Natural killer cell (primary cell): ENCODE measurements at places on chromosomes 2 and 18. TPM values are rescaled to one million over a fixed set of nuclear protein-coding genes. Genes with fewer than 3 reads are reported as not detected.

Gene UGT1A6
- not detected for total RNA-seq

Gene MC5R
- total RNA-seq = not detected

DNA sequence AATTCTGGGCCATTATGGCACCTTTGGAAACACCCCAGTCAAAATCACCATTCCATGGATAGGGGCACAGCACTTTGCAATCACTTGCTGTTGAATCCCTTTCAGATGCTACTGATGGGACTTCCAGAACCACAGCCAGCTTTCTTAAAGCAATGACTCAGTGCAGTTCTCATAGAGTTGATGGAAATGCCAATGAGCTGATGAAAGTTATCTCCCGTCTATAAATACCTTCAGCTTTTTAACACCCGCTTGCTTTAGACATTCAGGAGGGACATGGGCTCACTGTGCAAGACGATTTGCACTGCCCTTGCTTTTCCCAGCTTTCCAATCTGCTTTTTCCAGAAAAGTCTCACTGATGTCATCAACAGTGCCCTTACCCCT, 66.7 kb upstream of the RPL31 start:
- DNase-seq = no peak
- H3K4me1 ChIP-seq = no peaks in the 10 kb centered on the region
- no peak overlapping the region for H3K27ac ChIP-seq
- H3K27me3 ChIP-seq = no peaks in the 10 kb centered on the region

Gene LPIN1
- total RNA-seq = 118 TPM

Gene RTP5
- 0.68 TPM for total RNA-seq

Gene RNF125
- total RNA-seq = 96.7 TPM

Gene CFC1B
- not detected for total RNA-seq

- peaks cover 4% of the 10 kb centered on the region for H3K4me1 ChIP-seq
- H3K27ac ChIP-seq = no peak overlapping the region
- no peak for DNase-seq
- H3K27me3 ChIP-seq = no peaks in the 10 kb centered on the region
- H3K36me3 ChIP-seq = no peaks in the 10 kb centered on the region
Observed at GRCh38 chr18:79580498-79581171, 99.0 kb upstream of the CTDP1 start.

DNA sequence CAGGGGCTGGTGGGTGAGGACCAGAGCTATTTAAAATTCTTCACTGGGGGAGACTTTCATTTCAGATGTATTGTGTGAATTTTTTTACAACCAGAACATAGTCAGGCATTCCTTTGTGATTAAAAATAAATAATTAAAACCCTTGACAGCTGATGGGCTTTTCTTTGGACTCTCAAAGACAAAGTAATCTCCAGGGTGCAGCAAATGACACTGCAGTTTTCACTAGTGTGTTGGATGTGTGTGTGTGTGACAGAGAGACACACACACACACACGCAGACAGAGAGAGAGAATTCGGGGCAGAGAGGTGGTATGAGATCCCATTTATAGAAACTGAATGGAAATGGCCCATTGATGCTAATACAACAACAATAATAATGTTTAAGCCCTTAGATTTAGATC, 10.3 kb upstream of the GALNT14 start:
- H3K27ac ChIP-seq = no peak overlapping the region
- no peaks in the 10 kb centered on the region for H3K4me1 ChIP-seq
- H3K27me3 ChIP-seq = no peaks in the 10 kb centered on the region
- no peaks in the 10 kb centered on the region for H3K36me3 ChIP-seq

GRCh38 chr2:136239079-136239685, 121.2 kb upstream of the CXCR4 start:
- DNase-seq = no peak
- no peaks in the 10 kb centered on the region for H3K27me3 ChIP-seq
- H3K4me3 ChIP-seq = no peak overlapping the region
- H3K36me3 ChIP-seq = no peaks in the 10 kb centered on the region

GRCh38 chr2:22282916-22283315, 1102.1 kb upstream of the KLHL29 start:
- no peaks in the 10 kb centered on the region for H3K36me3 ChIP-seq
- H3K4me1 ChIP-seq = no peaks in the 10 kb centered on the region
- H3K4me3 ChIP-seq = no peak overlapping the region
- H3K27ac ChIP-seq = no peak overlapping the region
- DNase-seq = no peak

Gene TSHZ1
- total RNA-seq = 44.8 TPM

DNA sequence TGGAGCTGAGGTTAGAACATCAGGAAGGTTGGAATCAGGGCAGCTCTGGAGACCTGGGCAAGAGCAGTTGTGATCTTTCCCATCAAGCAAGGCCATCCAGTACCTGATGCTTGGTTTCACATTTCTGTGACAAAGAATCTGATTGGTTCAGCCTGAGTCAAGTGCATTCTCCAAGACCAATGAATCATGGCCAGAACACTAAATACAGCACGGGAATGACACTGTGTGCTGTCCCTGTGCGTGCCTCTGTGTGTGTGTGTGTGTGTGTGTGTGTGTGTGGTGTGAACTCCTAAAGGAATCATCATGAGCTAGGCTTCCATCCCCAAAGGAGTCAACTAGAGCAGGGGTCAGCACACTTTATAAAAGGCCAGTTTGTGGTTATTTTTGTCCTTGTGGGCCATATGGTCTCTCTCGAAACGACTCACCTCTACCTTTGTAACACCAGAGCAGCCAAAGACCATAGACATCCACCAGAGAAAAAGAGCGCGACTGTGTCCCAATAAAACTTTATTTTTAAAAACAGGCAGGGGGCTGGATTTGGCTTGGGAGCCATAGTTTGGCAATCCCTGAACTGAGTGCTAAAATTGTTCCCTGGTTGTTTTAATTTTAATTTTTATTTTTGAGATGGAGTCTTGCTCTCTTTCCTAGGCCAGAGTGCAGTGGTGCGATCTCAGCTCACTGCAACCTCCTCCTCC, 99.7 kb downstream of the INHBB start:
- no peak overlapping the region for H3K27ac ChIP-seq
- no peak overlapping the region for H3K4me3 ChIP-seq
- H3K4me1 ChIP-seq = no peaks in the 10 kb centered on the region
- no peaks in the 10 kb centered on the region for H3K36me3 ChIP-seq

GRCh38 chr18:27005589-27005988, 140.1 kb upstream of the AQP4 start:
- no peaks in the 10 kb centered on the region for H3K4me1 ChIP-seq
- no peaks in the 10 kb centered on the region for H3K36me3 ChIP-seq
- H3K4me3 ChIP-seq = no peak overlapping the region
- H3K27ac ChIP-seq = no peak overlapping the region

GRCh38 chr2:42767899-42768705, 4.2 kb upstream of the OXER1 start:
- H3K4me1 ChIP-seq = peaks cover 7% of the 10 kb centered on the region
- DNase-seq = no peak
- no peak overlapping the region for H3K4me3 ChIP-seq

DNA sequence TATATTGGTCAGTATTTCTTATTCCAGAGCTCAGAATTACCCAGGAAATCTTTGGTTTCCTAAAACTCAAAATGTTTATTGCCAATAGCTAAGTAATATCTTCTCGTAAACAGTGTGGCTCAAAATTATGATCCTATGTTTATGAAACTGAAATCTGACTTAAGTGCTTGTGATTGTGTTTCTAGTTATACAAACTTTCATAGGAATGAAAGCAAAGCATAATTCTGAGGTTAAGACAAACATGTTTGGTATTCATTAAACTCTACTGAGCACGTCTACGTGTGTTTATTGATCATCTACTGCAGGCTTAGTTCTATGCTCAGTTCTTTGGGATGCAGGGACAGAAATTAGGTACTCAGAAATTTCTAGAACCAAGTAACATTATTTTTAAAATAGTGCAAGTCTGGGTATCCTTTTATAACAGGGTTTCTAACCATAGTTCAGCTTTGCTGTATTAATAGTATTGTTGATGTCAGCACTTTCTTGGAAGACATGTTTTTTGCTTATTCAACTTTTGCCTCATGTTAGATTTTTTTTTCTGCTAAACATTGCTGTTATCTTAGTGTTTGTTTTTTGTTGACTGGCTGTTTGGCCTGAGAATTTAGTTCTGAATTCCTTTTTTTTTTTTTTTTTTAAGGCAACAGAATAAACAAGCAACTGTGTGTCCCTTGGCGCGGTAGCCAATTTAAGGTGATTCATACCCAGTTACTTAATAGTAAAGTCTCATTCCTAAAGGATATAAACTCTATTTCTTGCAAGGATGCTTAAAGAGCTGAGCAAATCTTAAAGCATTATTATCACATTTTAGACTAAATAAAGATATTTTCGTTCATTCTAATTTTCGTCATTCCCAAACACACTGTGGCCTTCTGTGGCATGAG, 31.3 kb downstream of the PTPRM start:
- H3K27ac ChIP-seq = no peak overlapping the region
- H3K4me1 ChIP-seq = peaks cover 26% of the 10 kb centered on the region
- DNase-seq = no peak
- H3K36me3 ChIP-seq = no peaks in the 10 kb centered on the region
- no peak overlapping the region for H3K4me3 ChIP-seq
- H3K27me3 ChIP-seq = no peaks in the 10 kb centered on the region
